ENCODE measurements at places on chromosomes 13 and 19. TPM values are rescaled to one million over a fixed set of nuclear protein-coding genes. Genes with fewer than 3 reads are reported as not detected.

The ZNF568 gene
- total RNA-seq, result 44.4 TPM

The ITGBL1 gene
- not detected for total RNA-seq

The CDX2 gene
- total RNA-seq, result not detected

The AKAP11 gene
- total RNA-seq, result 107 TPM

The NPHS1 gene
- total RNA-seq, result not detected

The PSPN gene
- total RNA-seq, result 3.1 TPM

The LILRA1 gene
- not detected for total RNA-seq

The COL4A2 gene
- total RNA-seq, result 71.1 TPM

The SLITRK5 gene
- total RNA-seq, result 50.1 TPM

The PROZ gene
- not detected for total RNA-seq

The GNA15 gene
- 0.94 TPM for total RNA-seq

The NLRP5 gene
- total RNA-seq, result not detected

The HSD17B14 gene
- total RNA-seq, result 1.3 TPM

The PTH2 gene
- total RNA-seq, result not detected

The SKA3 gene
- 11.9 TPM for total RNA-seq

The MAG gene
- 0.31 TPM for total RNA-seq

The ETV2 gene
- total RNA-seq, result 0.94 TPM

The SPIB gene
- total RNA-seq, result not detected

The KLC3 gene
- total RNA-seq, result not detected

The HRC gene
- 0.31 TPM for total RNA-seq

The ZNF132 gene
- total RNA-seq, result 21.0 TPM

The LENG9 gene
- total RNA-seq, result 3.4 TPM

The DNAJC15 gene
- total RNA-seq, result 21.6 TPM

The ACP7 gene
- total RNA-seq, result not detected

The KLK3 gene
- total RNA-seq, result not detected

The FLT1 gene
- total RNA-seq, result 10.0 TPM

The MISP gene
- total RNA-seq, result not detected

The SIGLEC6 gene
- total RNA-seq, result not detected

The LRP3 gene
- 101 TPM for total RNA-seq

The URAD gene
- not detected for total RNA-seq

The ZNF799 gene
- 8.5 TPM for total RNA-seq

The PSG3 gene
- total RNA-seq, result not detected

The SLC1A6 gene
- total RNA-seq, result 47.6 TPM

The ZNF564 gene
- total RNA-seq, result 36.9 TPM

The DCAF15 gene
- 19.1 TPM for total RNA-seq

The RAB3D gene
- 18.2 TPM for total RNA-seq

The OR7A5 gene
- not detected for total RNA-seq

The KLK12 gene
- total RNA-seq, result not detected

The VSTM2B gene
- 18.8 TPM for total RNA-seq

The FFAR3 gene
- total RNA-seq, result not detected

The PRR22 gene
- 0.94 TPM for total RNA-seq

The PRTN3 gene
- total RNA-seq, result 0.94 TPM

The ATP1A3 gene
- 217 TPM for total RNA-seq

The ANGPTL8 gene
- total RNA-seq, result not detected

The JAK3 gene
- total RNA-seq, result 0.94 TPM

The CERS1 gene
- 25.7 TPM for total RNA-seq

The PALM gene
- total RNA-seq, result 123 TPM

The CYP2F1 gene
- total RNA-seq, result not detected

The KLK8 gene
- not detected for total RNA-seq

The SPACA4 gene
- total RNA-seq, result not detected

The METTL21C gene
- total RNA-seq, result not detected

The MEGF8 gene
- 54.8 TPM for total RNA-seq

The ZNF793 gene
- total RNA-seq, result 58.5 TPM

The RDH8 gene
- not detected for total RNA-seq

The CEACAM20 gene
- not detected for total RNA-seq

The LRRC63 gene
- total RNA-seq, result 4.4 TPM

All from parietal lobe (tissue), 2 donors.